ENCODE measurements at places on chromosomes 11 and 22.
A peak's percentile ranks its signal among the peaks of the same experiment; 100 is the strongest.

GRCh38 chr11:124898711-124899110 lies 1.0 kb upstream of the ROBO4 start:
- no peak for DNase-seq

- DNase-seq, result no peak
Observed at GRCh38 chr11:12274558-12275197, 102.7 kb upstream of the PARVA start.

- no peak for DNase-seq
Observed at GRCh38 chr11:64341429-64341828, 1.4 kb downstream of the CCDC88B start.

DNA sequence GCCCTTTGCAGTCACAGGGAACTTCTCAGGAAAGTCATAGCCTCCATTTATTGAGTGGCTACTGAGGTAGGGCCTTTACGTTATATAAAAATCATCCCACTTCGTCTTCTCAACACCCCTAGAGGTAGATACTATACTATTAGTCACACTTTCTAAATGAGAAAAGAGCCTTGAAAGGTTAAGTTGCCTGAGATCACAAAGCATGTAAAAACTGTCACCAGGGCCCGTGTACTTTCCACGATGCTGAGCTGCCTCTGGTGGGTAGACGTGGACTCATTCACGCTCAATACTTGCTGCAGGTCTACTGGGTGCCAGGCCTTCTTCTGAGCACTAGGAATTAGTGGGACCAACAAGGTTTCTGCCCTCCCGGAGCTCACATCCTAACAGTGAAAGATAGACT lies 16.3 kb downstream of the CHRDL2 start:
- DNase-seq, result no peak

DNA sequence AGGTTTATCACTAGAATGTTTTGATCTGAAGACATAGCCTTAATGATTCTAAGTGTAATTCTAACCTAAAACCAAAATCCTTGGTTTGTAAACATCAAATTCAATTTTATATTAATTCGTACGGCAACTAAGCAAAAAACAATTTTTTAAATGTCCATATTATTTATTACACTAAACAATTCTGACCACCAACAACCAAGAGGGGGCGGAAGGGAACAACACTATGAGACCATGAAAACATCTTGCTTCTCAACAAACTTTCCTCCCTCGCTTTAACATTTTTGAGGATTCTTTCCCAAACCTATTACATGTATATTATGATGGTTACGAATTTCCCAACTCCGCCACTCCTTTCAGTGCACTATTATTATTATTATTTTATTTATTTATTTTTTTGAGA lies 6.5 kb upstream of the UCP2 start:
- DNase-seq, result no peak

DNA sequence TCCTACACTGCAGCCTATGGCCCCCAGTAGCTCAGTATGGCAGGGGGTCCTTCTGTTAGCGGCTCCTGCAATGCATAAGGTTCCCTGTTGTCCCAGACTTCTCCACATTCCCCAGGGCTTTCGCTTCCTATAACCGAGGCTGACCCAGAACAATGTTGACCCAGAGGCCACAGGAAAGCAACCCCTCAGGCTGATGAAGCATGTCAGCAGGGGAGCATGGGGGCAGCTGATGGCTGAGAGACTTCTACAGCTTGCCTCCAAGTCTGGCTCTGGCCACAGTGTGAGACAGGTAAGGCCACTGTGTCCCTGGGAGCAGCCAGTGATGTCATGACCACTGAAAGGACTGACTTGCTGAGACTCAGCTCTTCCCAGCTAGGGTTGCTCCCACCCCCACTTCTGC lies 12.5 kb upstream of the PPFIBP2 start:
- DNase-seq, result no peak

GRCh38 chr11:122727101-122727929 lies 71.8 kb downstream of the UBASH3B start:
- DNase-seq, result no peak

GRCh38 chr11:88312628-88313027 lies 24.9 kb downstream of the CTSC start:
- DNase-seq, result no peak

DNA sequence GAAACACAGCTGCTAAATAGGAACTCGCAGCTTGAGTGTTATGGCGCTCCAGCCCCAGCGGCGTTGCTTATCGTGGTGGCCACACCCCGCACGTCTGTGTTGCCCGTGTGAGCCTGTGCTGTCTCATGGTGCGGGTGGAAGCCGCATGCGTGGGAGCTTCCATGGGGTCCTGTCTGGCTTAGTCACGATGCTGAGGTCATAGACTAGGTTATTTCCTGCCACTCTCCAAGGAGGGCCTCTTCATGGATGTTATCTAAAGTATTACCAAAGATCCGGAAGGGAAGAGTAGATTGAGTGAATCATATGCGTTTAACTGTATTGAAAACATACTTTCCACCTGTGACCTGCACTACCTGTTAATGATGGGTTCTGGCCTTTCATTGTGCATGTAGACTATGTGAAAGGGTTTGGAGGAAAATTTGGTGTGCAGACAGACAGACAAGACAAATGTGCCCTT lies 21.7 kb downstream of the CTTN start:
- no peak for DNase-seq

GRCh38 chr11:118597556-118597955 lies 9.9 kb upstream of the PHLDB1 start:
- DNase-seq, result peak; percentile 55

- peak; percentile 77 for DNase-seq
Observed at GRCh38 chr22:32265882-32266767, 11.0 kb upstream of the SLC5A4 start.

GRCh38 chr22:46007848-46008261 lies 30.9 kb upstream of the WNT7B start:
- DNase-seq, result peak; percentile 95

- DNase-seq, result no peak
Observed at GRCh38 chr11:27440090-27440489, 32.5 kb downstream of the LGR4 start.

DNA sequence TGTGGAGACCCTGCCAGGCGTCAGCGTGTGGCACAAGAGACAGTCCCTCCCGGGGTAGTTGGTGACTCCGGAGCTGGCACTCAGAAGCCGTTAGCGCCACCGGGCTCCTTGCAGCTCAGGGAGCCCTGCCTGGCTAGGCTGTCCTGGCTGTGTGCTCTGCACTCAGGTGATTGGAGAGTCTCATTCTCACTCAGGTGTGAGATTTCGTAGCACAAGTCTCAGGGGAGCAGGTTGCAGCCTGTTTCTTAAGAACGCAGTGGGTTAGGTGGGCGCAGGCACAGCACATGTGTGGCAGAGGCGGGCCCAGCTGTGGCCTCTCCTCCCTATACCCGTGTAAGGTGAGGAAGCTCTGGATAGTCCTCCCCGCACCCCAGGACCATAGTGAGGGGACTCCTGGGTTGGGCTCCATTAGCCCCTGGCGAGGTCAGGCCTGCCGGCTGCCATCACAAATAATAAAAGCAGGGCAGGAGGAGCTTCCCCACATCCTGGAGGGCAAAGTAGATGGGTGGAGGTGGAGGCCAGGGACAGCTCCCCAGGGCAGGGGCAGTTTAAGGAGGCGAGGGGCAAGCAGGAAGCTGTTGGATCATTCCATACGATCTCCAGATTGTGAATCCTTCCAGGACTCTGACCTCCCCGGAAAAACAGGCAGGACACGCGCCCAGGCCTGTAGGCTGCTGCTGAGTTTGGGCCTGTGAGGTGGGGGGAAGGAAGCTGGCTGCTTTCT lies 39.4 kb downstream of the SBF1 start:
- DNase-seq, result no peak

DNA sequence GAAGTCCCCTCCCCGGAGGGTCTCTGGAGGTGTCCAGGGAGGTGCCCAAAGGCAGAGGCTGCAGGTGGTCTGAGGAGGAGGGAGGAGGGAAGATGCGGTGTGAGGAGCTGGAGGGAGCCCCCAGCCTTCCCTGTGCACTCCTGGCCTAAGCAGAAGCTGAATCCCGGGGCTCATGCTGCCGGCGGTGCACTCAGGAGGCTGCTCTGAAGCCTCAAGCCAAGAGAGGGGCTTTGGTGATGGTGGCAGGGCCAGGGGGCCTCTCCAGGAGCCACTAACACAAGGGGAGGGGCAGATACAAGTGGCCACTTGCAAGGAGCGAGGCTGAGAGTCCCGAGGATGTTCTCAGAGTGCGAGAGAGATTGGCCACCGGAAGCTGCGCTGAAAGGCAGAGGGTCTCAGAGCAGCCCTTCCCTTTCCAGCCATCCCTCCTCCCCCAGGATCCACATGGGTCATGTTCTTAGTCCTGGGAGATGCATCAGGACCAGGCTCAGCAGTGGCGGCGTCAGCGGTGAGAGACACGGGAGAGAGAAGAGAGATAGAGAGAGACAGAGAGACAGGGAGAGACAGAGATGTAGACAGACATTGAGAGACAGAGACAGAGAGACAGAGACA lies 774 bp upstream of the MRGPRG start:
- DNase-seq, result peak; percentile 68

DNA sequence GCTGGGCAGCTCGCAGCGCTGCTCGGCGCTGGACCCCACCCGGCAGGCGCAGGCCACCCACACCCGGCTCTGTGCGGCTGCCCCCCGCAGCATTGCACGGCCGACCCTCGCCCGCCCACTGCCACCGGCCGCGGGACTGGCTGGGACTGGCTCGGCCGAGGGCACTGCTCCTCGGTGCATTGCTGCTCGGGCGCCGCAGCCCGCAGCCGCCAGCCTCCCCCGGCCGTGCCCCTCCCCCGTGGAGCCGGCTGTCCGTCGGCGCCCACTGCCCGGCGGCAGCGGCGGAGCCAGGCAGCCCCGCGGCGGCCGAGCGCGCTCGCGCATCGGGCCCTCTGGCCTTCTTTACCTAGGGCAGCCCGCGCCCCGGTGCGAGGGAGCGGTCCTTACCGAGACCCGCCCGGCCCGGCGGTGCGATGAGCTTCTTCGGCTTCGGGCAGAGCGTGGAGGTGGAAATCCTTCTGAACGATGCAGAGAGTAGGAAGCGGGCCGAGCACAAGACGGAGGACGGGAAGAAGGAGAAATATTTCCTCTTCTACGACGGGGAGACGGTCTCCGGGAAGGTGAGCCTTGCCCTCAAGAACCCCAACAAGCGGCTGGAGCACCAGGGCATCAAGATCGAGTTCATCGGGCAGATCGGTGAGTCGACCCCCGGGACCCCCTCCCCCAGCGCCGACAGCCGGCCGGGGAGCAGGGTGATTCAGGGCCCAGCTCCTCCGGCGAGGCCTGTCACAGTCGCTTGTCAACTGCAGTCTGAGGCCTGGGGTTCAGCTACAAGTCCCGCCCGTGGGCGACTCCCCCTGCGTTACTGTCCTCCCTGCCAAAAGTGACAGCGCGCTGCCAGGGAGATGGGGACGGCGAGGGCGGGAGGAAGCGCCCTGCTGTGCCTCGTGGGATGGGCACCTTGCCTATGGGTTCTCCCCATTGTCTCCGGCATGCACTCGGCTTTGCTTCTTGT lies 516 bp downstream of the VPS26B start:
- DNase-seq, result peak; percentile 81

DNA sequence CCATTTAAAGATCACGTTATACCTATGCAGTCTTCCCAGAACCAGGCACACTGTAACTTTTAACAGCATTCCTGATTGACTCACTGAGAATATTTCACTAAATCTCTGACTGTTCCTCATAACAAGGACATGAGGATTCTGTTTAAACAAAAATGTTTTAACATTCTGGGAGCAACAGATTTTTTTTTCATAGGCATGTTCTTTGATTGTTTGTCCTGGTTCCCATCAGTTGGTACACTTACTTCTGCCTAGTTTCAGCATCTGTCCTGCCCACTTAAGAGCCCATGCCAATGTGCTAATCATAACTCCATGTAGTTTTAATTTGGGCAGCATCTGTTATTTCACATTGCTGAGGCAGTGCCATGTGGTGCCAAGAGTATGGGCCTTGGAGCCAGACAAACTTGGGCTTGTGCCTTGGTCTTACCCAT lies 138.5 kb upstream of the CTSC start:
- DNase-seq, result peak; percentile 50

GRCh38 chr11:67158221-67158620 lies 39.2 kb downstream of the KDM2A start:
- DNase-seq, result no peak

GRCh38 chr11:124172599-124172998 lies 10.5 kb upstream of the OR10D3 start:
- no peak for DNase-seq

DNA sequence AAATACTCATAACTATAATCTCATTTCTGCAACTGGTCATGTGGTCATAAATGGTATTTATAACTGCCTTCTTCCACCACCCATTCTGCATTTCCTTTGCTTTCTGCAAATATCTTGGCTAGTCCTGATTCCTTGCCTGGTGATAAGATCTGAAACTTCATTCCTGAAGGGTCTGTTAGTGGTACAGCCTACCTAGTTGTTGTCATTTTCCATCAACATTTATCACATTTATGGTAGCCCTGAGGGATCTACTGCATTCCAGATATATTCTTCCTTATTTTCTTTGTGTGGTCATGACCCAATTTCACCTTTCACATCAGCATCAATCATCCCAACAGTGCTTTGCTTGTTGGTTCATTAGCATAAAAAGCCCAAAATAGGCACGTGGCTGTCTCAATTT lies 50.1 kb downstream of the DDX6 start:
- no peak for DNase-seq

DNA sequence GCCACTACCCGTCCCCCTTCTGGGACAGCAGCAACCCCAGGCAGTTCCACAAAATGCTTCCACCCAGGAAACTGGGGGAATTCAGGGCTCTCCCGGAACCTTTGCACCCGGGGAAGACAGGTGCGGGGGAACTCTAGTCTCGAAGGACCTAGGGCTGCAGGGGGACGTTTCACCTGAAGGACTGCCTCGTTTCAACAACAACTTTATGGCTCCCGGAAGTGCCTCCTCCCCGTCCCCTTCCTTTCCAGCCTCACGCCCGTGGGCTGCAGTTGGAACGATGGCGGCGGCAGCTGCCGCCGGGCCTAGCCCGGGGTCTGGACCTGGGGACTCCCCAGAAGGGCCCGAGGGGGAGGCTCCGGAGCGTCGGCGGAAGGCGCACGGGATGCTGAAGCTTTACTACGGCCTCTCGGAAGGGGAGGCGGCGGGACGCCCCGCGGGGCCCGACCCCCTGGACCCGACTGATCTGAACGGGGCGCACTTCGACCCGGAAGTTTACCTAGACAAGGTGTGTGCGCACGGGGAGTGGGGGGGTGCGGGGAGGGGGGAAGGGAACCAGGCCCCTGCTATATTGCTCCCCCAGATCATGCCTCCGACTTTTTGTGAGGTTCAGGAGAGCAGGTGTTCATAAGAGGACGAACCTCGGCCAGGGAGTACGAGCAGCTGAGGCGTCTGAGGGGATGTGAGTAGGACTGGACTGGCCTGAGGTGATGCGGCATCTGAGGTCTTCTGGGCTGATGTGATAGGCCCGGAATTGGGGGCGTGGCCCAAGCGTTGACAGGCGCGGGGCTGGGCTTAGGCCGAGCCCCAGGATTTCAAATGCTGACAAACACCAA lies at the start of gene VPS51:
TSS of gene VPS51 (plus strand) at position 241 of the 833 bp plus-strand sequence. CDS start at position 278, 37 bp downstream.
- peak; percentile 93 for DNase-seq

GRCh38 chr11:47351156-47352126 lies 1.1 kb downstream of the MYBPC3 start:
- no peak for DNase-seq

DNA sequence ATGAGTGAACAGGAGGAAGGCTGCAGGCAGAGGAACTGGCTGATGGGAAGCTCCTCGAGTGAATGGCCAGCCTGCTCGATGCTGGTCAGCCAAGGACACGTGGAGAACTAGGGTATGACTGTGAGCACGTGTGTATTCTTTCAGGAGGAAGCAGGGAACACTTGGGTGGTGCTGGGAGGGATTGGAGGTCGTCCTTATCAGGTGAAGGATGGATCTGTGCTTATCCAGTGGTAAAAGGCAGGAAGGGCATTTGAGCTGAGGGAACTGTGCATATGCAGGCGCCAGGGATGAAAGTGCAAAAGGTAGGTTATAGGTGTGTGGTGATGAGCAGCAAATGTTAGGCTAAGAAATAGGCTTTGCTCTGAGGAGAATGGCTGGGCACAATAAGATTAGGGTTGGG lies 9.7 kb upstream of the SLCO2B1 start:
- no peak for DNase-seq

GRCh38 chr11:14543260-14543659 lies 23.1 kb upstream of the PSMA1 start:
- DNase-seq, result no peak

All from aorta (tissue), 5 donors.